ENCODE measurements at places on chromosomes 2 and 18. TPM values are rescaled to one million over a fixed set of nuclear protein-coding genes. Genes with fewer than 3 reads are reported as not detected.
A peak's percentile ranks its signal among the peaks of the same experiment; 100 is the strongest.

GRCh38 chr2:171323971-171324528, 109.7 kb downstream of the METTL8 start:
- DNase-seq = no peak

DNA sequence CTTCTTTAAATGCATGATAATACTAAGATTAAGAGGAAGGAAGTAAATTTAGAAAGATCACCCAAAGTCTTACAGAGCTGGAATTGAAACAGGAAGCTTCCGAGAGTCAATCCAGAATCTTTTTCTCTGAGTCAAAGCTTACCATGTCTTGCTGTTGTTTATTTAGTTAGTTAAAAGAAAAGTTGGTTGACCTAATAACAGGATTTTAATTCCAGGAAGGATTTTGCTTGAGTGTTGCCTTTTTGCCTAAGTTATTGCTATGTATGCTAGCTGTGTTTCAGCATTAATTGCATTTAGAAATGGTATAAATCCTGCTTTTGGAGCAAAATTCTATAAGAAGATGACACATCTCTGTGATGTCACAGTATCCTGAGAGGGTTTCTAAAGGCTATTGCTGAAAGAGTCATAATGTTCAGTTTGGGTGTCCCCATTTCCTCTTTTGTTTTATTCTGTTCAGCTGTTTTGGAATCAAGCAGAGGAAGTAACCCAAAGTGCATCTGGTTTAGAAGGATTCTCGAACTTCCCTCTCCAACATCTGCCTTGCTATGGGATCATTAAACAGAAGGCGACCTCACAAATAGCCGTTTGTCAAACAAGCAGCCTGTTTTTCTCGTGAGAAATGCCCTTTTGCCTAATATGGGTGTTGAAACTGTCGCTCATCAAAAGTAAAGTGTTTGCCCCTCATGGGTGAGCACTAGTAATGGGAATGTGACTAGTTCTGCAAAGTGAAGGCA, 271.5 kb upstream of the MMADHC start:
- peak; percentile 22 for DNase-seq

- no peak for DNase-seq
Observed at GRCh38 chr2:128661311-128661710, 342.6 kb upstream of the HS6ST1 start.

- no peak for DNase-seq
Observed at GRCh38 chr2:117960231-117960630, 53.6 kb downstream of the CCDC93 start.

Gene CNTNAP5
- polyA plus RNA-seq = not detected

Gene CCDC102B
- polyA plus RNA-seq = 2.8 TPM

Measured in BJ (cell line).